ENCODE measurements at places on chromosomes 2 and 18.
A peak's percentile ranks its signal among the peaks of the same experiment; 100 is the strongest.

DNA sequence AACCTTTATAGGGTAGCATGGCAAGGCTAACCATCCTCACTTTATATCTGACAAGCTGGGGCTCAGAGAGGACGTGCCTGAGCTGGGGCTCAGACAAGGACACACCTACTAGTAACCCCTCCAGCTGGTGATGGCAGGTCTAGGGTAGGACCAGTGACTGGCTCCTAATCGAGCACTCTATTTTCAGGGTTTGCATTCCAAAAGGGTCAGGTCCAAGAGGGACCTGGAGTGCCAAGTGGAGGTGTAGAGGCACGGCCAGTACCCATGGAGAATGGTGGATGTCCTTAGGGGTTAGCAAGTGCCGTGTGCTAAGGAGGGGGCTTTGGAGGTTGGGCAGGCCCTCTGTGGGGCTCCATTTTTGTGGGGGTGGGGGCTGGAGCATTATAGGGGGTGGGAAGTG, 1.2 kb upstream of the DES start:
- no peak for DNase-seq

- DNase-seq: peak; percentile 36
Observed at GRCh38 chr18:68847219-68847837, 49.4 kb downstream of the CCDC102B start.

GRCh38 chr2:42567364-42567763, 1.1 kb upstream of the MTA3 start:
- no peak for DNase-seq

- DNase-seq: peak; percentile 18
Observed at GRCh38 chr18:42274488-42275137, 319.6 kb downstream of the PIK3C3 start.

GRCh38 chr2:207044379-207045362, 105.4 kb downstream of the CPO start:
- no peak for DNase-seq

DNA sequence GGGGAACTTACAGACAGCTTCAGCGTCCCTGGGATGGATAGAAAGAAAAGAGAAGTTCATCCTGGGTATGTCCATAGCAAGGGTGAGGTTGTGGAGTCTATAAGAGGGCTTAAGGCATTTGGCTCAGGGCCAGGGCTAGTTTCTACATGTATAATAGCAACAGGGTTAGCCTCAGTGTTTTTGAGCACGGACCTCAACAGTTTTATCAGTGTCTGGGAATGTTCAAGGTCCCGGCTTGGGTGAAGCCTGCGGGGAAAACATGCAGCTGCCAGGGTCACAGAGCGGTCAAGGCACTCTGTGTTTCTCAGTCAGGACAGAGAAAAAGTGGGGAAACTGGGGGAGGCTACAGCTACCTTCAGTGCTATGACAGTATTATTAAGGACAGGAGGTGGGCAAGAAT, 427.7 kb upstream of the HS6ST1 start:
- no peak for DNase-seq

DNA sequence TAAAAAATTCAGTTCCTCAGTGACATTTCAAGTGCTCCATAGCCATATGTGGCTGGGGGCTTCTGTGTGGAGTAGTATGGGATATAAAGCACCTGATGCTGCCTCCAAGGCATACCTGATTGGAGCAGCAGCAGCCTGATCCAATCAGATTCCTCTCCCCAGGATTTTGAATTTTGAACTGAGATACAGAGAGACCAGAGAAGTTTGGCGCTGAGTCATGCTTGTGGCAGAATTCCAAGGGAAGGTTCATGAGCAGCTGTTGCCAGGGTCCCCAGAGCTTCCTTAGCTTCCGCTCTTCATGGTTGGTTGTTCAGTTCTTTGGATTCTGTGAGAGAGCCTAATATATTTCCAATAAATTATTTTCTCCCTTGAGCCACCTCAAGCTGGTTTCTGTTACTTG, 29.0 kb upstream of the CFAP36 start:
- no peak for DNase-seq

DNA sequence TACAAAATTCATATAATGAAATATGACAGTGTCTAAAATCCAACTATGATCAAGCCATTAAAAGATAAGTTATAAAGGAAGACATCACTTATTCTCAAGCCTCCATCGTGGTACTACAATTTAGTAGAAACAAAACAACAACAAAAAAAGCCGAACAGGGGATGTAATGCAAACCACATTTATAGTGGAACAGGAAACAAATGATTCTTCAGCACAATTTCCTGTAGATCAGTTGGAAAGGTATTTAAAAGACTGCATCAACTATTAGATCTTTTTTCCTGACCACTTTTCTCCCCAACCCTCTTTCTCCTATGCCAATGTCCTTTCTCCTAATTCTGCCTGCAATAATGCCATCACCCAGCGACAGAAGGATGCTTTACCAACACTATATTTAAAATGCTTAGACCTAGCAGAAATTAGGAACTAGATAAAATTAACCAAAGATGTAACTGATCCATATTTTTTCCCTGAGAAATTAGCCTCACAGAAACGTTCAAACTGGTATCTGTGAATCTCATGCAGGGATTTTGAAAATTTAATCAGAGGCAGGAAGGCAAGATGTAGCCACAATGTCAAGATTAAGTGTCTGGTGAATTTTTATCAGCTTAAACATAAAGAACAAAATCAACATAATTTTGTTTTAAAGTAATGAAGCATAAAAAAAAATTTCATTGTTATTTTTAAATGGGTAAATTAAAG, 271.4 kb downstream of the TCF4 start:
- DNase-seq: no peak

DNA sequence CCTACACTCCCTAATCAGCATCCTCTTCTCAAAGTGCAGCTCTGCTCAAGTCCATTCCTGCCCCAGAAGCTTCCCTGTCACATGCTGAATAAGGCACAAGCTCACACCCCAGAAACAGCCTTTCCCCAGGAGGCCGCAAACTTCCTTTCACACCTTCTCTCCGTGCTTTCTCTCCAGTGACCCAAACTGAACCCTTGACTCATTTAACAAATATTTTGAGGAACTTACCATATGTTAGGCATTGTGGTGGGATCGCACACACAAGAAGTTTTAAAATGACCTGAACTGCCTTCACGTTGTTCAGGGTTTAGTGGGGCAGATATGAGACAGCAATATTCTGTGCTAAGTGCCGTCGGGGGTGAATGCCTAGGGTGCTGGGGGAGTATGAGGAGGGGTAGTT, 161.3 kb downstream of the INSIG2 start:
- no peak for DNase-seq

- DNase-seq: no peak
Observed at GRCh38 chr18:46466234-46467160, 190.5 kb downstream of the LOXHD1 start.

DNA sequence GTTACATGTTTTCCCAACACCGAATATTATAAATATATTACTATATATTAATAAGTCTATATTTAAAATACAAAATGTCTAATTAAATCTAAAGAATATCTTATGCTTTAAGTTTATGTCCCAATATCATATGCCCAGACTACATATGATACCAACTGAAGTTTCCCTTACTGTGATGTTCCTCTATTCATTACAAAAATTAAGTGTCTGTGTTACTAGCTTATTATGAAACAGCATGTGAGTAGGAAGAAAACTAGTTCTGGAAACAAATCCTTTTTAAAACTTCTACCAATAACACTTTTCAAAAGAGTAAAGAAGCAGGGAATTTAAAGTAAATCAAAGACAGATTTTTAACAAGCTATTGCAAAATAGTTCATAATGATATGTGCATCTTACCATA, 17.8 kb downstream of the HNRNPLL start:
- no peak for DNase-seq

DNA sequence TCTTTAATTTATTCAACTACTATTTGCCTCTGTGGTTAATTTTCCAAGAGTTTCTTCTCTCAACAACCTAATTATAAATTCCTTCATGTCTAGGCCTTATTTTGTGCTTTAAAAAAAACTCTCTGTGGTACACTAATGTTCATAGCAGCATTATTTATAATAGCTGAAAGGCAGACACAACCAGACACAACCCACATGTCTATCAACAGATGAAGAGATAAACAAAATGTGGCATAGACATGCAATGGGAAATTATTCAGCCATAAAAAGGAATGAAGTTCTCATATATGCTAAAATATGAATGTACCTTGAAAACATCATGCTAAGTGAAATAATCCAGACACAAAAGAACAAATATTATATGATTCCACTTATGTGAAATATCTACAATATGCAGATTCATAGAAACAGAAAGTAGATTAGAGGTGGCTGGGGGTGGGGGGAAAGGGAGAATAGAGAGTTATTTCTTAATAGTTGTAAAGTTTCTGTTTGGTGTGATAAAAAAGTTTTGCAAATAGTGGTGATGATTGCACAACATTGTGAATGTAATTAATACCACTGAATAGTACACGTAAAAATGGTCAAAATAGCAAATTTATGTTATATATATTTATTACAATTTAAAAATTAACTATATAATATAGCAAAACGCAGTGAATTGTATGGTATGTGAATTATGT, 28.1 kb upstream of the RASGRP3 start:
- DNase-seq: peak; percentile 27

DNA sequence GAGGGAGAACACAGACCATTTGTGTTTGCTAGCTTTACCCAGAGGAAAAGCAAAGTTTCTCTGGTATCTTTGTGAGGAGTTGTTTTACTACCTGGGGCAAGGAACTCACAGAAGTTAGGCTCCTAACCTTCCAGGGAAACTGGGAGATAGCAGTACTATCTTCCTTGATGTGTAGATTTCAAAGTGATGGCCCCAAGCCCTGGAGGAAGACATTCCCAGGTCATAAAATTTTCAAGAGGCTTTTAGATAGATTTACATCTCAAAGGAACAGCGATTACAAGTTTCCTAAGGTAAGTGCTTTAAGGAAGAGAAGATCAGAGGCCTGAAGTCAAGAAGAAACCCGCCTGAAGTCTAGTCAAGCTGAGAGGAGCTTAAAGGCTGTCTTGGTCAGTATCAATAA, 1187.8 kb upstream of the TMEFF2 start:
- DNase-seq: no peak

DNA sequence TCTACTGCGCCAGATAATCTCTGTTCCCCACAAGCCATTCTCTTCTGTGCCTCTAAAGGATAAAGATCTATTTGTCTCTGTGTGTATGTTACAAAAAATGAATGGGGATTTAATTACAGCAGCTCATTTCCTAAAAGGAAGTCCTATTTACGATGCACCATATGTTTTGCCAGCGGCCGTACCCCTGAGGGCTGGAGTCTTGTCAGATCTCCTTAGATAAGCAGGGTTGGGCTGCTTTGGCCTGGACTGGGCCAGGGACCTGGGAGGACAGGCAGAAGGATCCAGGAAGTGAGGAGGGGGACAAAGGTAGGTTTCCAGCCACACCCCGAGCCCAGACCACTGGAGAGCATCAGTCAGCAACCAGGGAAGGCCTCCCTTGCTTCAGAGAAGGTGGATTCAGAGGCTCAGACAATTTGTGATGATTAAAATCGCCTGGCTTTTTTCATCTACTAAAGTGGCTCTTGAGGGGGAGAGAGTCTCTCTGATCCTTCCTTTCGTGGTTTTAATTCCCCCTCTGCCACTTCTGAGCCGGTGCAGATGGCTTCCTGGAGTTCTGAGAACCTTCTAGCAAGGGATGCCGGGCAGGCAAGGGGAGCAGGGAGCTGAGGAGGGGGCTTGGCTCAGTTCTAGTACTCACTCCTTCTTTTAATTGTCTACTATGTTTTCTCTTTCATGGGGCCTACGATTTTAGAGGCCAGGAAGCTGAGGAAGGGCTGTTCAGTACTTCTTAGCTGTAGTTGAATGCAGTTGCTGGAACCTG, 42.1 kb downstream of the MYCN start:
- no peak for DNase-seq

DNA sequence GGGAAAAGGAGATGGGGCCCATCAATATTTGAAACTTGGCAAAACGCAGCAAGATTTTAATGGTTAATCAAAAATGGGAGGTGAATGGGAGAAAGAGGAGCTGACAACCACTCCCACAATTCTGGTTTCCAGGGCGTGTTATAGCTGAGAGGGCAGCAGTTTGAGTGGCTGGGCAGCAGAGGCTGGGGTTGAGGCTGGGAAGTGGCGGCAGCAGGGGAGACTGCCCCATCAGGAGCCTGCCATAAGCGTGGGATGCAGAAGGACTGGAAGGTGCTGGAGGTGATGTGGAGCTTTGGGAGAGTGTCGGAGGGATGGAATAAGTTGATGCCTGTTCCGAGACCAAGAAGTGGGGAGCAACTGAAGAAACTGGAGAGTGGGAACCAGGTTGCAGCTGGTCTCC, 48.9 kb upstream of the SH3RF3 start:
- no peak for DNase-seq

Measured in MM.1S (cell line).